ENCODE measurements at places on chromosomes 2 and 18.

GRCh38 chr2:176272870-176273459 lies 3.7 kb downstream of the MTX2 start:
- no peak for DNase-seq

- DNase-seq = no peak
These were observed 216.9 kb downstream of the MYO3B start for GRCh38 chr2:170394641-170395387.

DNA sequence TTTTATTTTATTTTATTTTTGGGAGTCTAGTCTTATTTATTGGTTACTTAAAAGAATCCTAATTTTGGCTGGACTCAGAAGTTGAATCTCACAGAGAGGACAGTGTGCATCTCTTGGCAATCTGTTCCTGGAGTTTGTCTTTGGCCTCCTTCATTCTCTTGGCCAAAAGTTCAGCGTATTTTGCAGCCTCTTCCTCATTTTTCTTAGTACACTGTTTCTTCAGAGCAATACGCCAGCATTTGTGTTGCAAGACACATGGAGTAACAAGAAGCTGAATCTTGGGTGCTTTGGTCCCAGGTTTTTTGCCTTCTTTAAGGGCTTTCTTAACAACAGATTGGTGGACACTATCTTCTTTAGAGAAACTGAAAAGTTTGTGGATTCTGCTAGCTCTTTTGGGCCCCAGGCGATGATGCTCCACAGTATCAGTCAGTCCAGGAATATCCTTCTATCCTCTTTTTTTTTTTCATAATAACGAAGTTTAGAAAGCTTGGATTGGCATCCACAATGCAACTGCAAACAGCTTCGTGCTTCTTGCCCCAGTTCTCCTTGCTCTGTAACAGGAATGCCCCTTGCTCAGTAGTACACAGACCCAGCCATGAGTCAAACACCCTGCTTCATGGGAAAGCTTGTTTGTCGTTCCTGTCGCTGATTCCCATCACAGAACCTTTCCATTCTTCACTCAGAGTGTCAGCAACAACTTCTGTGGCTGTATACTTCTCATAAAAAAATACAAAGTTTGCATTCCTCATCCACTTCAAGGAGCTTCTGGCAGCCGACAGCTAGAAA lies 34.8 kb upstream of the RFX8 start:
- DNase-seq = no peak

DNA sequence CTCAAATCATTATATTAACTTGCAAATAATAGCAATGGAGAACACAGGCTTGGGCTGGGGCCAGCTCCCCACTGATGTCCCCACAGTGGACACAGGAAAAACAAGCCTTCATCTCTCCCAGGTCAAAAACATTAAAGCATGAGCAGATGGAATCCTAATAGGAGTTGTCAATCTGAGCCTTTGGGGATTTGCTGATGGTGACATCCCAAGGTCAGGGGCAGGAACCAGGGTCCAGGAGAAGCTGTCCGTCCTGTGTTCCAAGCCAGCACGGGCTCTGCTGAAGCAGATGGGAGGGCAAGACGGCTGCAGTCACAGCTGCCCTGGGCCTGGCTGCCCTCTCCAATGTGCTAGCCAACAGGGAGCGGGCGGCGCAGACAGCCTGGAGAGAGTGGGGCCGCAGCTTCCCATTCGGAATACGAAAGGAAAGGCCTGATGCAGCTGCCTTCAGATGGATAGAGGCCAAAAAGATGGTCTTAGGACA lies 135.5 kb downstream of the NDUFA10 start:
- no peak for DNase-seq

GRCh38 chr18:24033641-24034412 lies 19.3 kb downstream of the TTC39C start:
- no peak for DNase-seq

DNA sequence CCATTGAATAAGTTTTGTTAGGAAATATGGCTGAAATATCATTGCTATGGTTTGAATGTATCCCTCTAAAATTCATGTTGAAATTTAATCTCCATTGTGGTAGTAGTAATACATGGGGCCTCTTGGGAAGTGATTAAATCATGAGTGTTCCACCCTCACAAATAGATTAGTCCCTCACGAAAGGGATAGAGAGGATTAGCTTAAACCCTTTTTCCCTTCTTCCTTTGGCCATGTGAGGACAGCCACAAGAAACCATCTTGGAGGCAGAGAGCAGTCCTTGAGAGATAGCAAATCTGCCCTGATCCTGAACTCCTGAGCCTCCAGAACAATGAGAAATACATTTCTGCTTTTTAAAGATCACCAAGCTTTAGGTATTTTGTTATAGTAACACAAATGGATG lies 274.2 kb downstream of the CDH19 start:
- DNase-seq = no peak

GRCh38 chr18:59752666-59753065 lies 55.4 kb upstream of the CCBE1 start:
- no peak for DNase-seq

DNA sequence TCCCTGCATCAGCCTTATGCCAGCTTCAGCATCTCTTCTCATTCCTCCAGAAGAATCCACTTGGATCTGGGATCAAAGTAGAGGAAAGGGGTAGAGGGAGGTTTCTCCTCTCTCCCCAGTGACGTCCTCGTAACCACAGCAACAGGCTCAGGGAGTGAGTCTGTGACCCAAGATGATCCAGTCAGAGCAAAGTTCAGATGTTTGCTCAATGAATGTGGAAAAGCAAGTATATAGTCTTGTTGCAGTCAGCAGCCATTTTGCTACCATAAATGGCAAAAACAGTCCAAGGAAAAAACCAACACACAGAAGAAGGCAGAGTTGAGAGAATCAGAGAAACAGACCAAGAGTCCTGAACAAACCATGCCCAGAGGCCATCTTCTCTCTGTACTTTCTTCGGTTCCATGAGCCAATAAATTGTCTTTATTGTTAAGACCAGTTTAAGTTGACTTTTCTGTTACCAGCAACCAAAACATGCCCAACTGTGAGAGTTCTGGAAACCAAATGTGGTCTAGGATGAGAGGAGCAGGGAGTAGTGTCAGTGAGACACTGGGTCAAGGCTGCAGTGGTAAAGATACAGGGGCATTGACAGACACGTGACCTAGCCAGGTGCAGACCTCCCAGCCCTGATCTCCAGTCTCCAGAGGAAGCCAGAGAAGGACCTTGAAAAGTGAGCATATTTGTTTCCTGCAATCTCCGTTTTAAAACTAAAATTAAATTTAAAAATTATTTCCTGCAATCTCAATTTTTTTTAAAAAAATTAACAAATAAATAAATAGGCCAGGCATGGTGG lies 3.2 kb upstream of the CXCR1 start:
- no peak for DNase-seq

DNA sequence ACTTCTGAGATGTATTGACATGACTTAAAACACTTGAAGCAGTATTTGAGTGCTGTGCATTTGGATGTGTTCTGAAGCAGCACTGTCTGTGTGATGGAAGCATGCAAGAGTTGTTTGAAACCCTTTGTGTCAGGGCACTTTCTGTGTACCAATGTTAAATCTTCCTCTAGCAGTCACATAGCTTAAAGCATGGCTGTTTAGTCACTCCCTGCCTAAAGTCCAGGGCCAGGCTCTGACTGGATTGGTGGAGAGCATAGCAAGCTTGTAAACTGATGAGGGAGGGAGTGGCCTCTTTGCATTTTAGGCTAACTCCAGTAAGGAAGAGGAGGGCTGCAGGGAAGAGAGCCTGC lies 73.5 kb downstream of the MYO1B start:
- no peak for DNase-seq

- DNase-seq = no peak
These were observed 1704.8 kb upstream of the PIK3C3 start for GRCh38 chr18:40250236-40250635.

GRCh38 chr2:200625282-200625681 lies 39.5 kb downstream of the AOX1 start:
- no peak for DNase-seq

- no peak for DNase-seq
These were observed 5.2 kb downstream of the PROC start for GRCh38 chr2:127423478-127423843.

DNA sequence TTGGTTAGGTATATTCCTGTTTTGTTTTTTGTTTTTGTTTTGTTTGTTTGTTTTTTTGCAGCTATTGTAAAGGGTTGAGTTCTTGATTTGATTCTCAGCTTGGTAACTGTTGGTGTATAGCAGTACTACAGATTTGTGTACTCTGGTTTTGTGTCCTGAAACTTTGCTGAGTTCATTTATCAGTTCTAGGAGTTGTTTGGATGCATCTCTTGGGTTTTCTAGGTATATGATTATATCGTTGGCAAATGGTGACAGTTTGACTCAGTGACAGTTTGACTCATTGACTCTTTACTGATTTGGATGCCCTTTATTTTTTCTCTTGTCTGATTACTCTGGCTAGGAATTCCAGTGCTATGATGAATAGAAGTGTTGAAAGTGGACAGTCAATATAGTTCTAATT lies 53.7 kb downstream of the APLF start:
- no peak for DNase-seq

GRCh38 chr2:218963601-218964000 lies 4.1 kb downstream of the CDK5R2 start:
- DNase-seq = no peak

DNA sequence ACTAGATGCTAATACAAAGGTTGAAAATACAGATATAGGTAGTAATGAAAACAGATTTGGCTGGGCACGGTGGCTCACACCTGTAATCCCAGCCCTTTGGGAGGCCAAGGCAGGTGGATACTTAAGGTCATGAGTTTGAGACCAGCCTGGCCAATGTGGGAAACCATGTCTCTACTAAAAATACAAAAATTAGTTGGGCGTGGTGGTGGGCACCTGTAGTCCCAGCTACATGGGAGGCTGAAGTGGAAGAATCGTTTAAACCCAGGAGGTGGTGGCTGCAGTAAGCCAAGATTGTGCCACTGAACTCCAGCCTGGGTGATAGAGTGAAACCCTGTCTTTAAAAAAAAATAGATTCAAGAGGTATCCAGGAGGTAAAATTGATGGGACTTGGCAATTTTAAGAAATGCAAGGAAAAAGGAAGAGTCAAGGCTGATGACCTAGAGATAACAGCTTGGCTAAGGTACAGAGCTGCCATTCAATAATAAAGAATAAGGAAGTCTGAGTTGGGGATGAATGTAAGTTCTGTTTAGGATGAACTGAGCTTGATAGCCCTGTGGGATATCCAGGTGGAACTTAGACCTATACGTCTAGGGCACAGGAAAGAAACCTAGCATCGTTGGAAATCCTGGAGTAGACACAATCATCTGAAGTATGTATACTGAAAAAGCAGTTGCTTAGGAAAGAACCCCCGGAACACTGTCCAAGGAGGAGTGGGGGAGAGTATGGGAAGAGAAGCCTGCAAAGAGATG lies 9.1 kb downstream of the MAT2A start:
- DNase-seq = no peak

- no peak for DNase-seq
These were observed 417.9 kb downstream of the HRH4 start for GRCh38 chr18:24878289-24878688.

GRCh38 chr2:98654699-98655495 lies 46.5 kb downstream of the UNC50 start:
- DNase-seq = no peak

GRCh38 chr2:65130664-65131175 lies 814 bp upstream of the RAB1A start:
- no peak for DNase-seq

- DNase-seq = no peak
These were observed 192.8 kb downstream of the MTX2 start for GRCh38 chr2:176461809-176462670.

- DNase-seq = no peak
These were observed 274.6 kb downstream of the EIPR1 start for GRCh38 chr2:3102922-3103569.

DNA sequence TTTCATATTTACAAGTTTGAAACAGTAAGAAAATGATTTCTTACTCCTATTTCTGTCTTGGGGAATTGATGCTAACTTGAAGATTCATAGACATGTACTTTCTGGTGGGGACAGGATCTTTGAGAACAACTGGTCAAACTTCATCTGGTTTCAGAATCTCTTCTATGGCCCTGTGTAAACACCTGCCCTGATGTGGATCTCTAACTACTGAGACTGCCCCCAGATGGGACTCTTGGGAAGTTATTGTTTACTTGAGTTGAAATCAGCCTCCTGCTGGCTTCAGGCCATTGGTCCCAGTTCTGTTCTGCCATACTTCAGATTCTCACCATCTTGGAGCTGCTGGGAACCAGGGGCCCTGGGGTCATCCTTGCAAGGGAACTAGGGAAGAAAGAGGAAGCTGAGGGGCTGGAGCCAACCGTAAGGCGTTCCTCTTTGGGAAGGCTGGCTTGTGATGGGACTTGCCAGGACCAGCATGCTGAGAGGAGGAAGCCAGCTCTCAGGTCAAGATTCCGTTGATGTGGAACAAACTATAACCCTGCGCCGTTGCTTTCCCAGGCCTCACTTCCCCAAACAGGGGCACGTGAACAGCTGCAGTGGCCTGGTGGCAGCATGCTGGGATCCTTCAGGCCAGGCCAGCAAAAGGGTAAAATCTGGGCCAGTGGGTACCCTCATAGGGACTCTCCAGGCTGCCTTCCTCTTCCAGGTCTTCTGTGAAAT lies 135.5 kb upstream of the CXCR4 start:
- DNase-seq = no peak

- no peak for DNase-seq
These were observed 82.1 kb downstream of the OLA1 start for GRCh38 chr2:174166261-174166660.

DNA sequence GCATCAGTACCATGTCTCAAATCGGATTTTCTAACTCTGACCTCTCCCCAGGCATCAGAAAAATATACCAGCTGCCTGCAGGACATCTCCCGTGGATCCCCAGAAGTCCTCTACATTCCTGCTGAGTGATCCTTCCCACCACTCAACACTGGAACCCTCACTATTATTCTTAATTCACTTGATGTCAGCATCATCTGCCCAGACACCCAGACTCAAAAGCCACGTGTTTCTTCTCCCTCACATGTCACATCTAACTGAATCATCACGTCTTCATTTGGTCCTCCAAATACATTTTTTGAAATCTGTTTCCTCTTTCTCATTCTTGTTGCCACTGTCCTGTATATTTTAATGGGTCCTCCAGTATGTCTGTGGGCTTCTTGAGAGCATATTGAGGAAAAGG lies 218.6 kb downstream of the HRH4 start:
- DNase-seq = no peak

GRCh38 chr2:196142825-196143224 lies 28.6 kb downstream of the STK17B start:
- DNase-seq = no peak

DNA sequence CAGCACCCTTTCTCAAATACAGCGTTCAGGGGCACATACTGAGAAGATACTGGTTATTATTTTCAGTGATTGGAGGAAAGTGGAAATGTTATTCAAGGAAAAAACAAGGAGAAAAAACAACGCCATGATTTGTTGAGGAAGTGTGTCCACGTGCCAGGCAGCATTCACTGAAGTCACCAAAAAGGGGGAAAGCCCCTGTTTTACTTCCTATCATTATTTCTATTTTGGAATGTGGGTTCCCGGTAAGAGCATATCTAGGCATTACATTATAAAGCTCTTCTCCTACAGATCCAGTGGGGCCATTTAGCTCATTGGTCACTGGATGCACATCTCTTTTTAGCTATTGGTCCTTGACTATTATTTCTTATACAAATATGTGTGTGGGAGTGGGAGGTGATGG lies 518.7 kb downstream of the TXNL1 start:
- DNase-seq = no peak

GRCh38 chr2:203886661-203887151 lies 19.1 kb downstream of the CTLA4 start:
- no peak for DNase-seq

GRCh38 chr2:19883486-19883885 lies 18.3 kb downstream of the TTC32 start:
- DNase-seq = no peak
